ENCODE measurements at places on chromosomes 12 and 14.

DNA sequence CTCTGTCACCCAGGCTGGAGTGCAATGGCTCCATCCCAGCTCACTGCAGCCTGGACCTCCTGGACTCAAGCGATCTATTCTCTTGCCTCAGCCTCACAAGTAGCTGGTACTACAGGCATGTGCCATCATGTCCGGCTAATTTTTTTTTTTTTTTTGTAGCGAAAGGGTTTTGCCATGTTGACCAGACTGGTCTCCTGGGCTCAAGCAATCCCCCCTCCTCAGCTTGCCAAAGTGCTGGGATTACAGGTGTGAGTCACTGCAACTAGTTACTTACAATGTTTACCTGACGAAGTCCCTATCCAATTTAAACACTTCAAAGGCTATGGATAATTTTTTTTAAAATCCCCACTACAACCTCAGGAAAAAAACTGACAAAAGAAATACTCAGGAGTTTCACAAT lies 1.8 kb downstream of the KRR1 start:
- peaks cover 12% of the 10 kb centered on the region for H3K4me1 ChIP-seq
- 0 out of 2 replicates have a peak, but pooled peaks cover 2% of the 10 kb centered on the region for H3K36me3 ChIP-seq
- no peak overlapping the region for H3K4me3 ChIP-seq

DNA sequence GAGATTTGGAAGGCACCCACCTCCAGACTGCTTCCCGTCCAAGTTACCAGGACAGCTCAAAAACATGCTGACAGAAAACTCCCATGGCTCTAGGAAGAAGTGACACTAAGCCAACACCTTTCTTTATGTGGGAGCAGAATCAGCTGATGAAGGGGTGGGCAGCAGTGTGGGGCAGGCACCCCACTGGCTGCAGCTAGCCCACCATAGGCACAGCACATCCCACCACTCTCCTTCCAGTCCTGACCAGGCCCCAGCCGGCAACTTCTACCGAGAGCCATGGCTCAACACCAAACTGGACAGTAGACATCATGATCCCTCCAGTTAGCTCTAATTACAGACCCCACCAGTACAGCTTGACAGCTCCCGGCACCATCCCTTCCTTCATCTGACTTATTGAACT lies 45.0 kb downstream of the SH2B3 start:
- H3K27ac ChIP-seq: no peak overlapping the region
- DNase-seq: no peak
- H3K36me3 ChIP-seq: no peaks in the 10 kb centered on the region
- H3K4me1 ChIP-seq: peaks cover 13% of the 10 kb centered on the region
- H3K27me3 ChIP-seq: no peaks in the 10 kb centered on the region

DNA sequence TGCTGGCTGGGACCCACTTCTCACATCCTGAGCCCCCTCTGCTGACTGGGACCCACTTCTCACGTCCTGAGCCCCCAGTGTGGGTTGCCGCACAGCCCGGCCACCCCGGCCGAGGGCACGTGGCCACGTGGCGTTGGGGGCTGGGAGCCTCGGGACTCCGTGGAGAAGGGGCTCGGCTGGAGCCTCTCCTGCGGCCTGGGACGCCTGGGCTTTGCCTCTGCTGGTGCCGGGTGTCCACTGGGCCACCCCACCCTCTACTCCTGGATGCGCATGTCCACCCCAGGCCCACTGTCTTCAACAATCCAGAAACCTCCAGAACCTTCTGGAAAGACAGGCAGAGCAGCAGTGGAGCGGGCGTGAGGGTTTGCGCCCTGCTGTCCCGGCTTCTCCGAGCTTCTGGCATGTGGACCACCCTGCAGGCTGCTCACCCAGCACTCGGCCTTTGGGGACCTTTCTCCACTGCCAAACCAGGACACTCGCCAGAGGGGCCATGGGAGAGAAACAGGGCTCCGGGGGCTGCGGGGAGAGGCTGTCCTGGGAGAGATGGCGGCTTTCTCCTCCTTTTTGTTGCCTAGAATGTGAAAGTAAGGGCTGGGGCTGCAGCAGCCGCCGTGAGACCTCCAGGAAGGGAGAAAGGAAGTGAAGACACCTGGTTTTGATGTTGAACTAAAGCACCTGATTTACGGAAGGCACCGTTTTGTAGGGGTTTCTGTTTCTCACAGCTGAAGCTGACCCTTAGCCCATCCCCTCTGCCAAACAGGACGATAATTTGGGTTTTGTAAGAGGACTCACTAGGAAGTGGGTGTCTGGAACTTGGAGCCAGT lies 30.0 kb downstream of the NOC4L start:
- H3K27ac ChIP-seq: no peak overlapping the region
- H3K4me3 ChIP-seq: no peak overlapping the region
- H3K4me1 ChIP-seq: no peaks in the 10 kb centered on the region
- peaks cover 14% of the 10 kb centered on the region for H3K27me3 ChIP-seq
- no peaks in the 10 kb centered on the region for H3K36me3 ChIP-seq
- DNase-seq: no peak

GRCh38 chr14:101726954-101727302 lies 34.6 kb upstream of the PPP2R5C start:
- H3K4me1 ChIP-seq: peaks cover 5% of the 10 kb centered on the region
- DNase-seq: no peak
- H3K27ac ChIP-seq: no peak overlapping the region
- H3K4me3 ChIP-seq: no peak overlapping the region
- H3K36me3 ChIP-seq: no peaks in the 10 kb centered on the region

DNA sequence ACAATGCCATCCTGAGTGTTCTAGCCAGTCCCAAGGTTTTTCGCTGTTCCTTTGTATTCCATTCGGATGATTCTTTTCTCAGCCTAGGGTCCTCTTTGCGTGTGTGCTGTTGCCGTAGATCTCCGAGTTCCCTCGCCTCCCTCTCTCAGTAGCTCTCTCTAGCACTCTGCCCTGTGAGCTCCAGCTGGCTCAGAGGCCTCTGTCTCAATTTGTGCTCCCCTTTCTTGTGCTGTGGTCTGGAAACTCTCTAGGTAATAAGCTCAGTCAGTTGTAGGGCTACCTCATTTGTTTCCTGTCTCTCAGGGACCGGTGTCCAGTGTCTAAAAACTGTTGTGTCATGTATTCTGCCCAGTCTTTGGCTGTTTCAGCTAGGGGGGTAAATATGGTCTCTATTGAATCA lies 179.3 kb downstream of the PCNX1 start:
- no peaks in the 10 kb centered on the region for H3K4me1 ChIP-seq
- no peak overlapping the region for H3K27ac ChIP-seq
- no peaks in the 10 kb centered on the region for H3K36me3 ChIP-seq
- H3K4me3 ChIP-seq: no peak overlapping the region

GRCh38 chr14:75969891-75970290 lies 11.9 kb downstream of the TGFB3 start:
- H3K4me3 ChIP-seq: no peak overlapping the region
- H3K27me3 ChIP-seq: no peaks in the 10 kb centered on the region
- no peaks in the 10 kb centered on the region for H3K36me3 ChIP-seq
- H3K4me1 ChIP-seq: no peaks in the 10 kb centered on the region
- no peak overlapping the region for H3K27ac ChIP-seq

DNA sequence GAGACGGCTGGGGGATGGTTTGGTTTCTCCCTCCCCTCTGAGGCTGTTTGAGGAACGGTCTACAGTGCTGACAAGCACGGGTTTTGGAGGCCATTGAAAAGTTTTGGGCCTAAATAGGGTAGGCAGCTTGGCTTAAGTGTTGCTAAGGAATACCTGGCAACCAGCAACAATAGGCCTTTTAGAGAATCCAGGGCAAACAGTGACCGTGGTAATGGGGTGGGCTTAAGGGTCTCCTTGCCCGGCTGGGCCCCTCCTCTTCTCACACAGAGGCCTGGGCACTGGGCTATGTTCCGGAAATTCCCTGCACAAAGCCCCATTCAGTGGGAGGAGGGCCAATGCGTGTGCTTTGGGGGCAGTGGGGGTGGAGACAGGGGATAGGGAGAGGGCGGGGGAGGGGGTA lies 55.4 kb downstream of the ASCL1 start:
- no peak overlapping the region for H3K4me3 ChIP-seq
- no peaks in the 10 kb centered on the region for H3K27me3 ChIP-seq
- no peaks in the 10 kb centered on the region for H3K4me1 ChIP-seq
- no peak overlapping the region for H3K27ac ChIP-seq

GRCh38 chr12:132006056-132006680 lies 56.4 kb downstream of the EP400 start:
- DNase-seq: no peak
- H3K27me3 ChIP-seq: no peaks in the 10 kb centered on the region
- H3K4me1 ChIP-seq: no peaks in the 10 kb centered on the region
- no peak overlapping the region for H3K4me3 ChIP-seq
- no peaks in the 10 kb centered on the region for H3K36me3 ChIP-seq

DNA sequence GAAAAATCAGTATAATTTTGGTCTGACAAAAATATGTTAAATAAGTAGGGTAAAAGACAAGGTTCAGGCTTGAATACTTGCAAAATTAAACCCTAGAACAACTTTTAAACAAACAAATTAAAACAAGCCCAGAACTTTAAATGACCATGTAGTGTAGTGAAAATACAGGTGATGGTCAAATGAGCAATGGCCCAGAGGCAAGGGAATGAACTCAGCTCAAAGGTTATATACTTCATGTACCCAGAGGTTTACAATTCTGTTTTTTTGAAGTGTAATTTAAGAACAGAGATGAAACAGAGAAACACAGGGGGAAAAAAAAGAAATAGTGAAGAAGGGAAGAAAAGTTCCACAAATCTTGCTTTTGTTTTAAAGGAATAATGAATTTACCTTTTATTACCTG lies 949.2 kb downstream of the TRHDE start:
- DNase-seq: no peak
- H3K27ac ChIP-seq: no peak overlapping the region
- no peaks in the 10 kb centered on the region for H3K27me3 ChIP-seq
- H3K36me3 ChIP-seq: no peaks in the 10 kb centered on the region

GRCh38 chr14:52298795-52299194 lies 15.3 kb upstream of the PTGER2 start:
- H3K27ac ChIP-seq: no peak overlapping the region
- no peaks in the 10 kb centered on the region for H3K4me1 ChIP-seq
- no peak overlapping the region for H3K4me3 ChIP-seq
- DNase-seq: no peak
- H3K27me3 ChIP-seq: no peaks in the 10 kb centered on the region

DNA sequence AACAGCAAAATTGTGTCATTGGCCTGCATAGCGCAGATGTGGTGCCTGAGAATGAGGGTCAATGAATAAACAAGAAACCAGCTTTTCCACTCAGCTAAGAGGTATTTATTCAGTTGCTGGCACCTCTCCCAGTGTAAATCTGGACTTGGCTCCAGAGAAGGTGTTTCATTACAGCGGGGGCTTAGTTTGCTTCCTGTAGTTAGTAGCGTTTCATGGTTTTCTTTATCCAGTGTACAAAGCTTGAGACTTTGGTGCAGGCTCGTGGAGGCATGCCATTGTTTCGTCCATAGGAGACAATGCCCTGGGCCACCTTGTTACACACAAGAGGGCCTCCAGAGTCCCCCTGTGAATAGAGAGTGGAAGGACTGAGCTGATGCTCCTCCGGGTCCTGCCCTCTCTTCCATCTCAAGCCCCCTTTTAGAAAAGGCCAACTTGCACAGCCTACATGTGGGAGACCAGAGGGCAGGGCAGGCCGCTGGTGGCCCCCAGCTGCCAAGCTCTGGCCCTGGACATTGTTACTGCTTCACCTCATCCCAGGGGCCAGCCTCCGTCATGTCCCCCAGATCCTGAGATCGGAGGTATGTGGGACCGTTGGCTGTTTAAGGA lies 3.0 kb downstream of the GZMB start:
- no peaks in the 10 kb centered on the region for H3K27me3 ChIP-seq
- no peaks in the 10 kb centered on the region for H3K4me1 ChIP-seq
- no peak for DNase-seq
- H3K36me3 ChIP-seq: no peaks in the 10 kb centered on the region

DNA sequence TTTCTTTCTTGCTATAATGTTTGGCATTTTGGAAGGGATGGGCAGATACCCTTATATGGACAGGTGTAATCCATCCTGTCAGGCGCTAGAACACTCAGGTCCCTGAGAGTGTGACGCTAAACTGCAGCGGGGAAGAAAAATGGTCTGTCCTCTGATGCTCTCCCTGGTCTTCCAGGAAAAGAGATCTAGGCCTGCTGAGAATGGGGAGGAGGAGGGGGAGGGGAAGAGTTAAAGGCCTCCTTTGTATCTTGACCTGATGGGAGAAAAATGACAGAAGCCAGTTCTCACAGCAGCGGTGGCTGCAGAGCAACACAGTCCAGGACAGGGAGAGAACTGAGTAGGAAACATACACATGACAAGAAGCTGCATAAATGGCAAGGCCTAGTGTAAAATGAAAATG lies 61.1 kb downstream of the RPS6KA5 start:
- no peak for DNase-seq
- H3K4me3 ChIP-seq: no peak overlapping the region
- no peaks in the 10 kb centered on the region for H3K36me3 ChIP-seq
- H3K27me3 ChIP-seq: no peaks in the 10 kb centered on the region
- H3K27ac ChIP-seq: no peak overlapping the region
- no peaks in the 10 kb centered on the region for H3K4me1 ChIP-seq

DNA sequence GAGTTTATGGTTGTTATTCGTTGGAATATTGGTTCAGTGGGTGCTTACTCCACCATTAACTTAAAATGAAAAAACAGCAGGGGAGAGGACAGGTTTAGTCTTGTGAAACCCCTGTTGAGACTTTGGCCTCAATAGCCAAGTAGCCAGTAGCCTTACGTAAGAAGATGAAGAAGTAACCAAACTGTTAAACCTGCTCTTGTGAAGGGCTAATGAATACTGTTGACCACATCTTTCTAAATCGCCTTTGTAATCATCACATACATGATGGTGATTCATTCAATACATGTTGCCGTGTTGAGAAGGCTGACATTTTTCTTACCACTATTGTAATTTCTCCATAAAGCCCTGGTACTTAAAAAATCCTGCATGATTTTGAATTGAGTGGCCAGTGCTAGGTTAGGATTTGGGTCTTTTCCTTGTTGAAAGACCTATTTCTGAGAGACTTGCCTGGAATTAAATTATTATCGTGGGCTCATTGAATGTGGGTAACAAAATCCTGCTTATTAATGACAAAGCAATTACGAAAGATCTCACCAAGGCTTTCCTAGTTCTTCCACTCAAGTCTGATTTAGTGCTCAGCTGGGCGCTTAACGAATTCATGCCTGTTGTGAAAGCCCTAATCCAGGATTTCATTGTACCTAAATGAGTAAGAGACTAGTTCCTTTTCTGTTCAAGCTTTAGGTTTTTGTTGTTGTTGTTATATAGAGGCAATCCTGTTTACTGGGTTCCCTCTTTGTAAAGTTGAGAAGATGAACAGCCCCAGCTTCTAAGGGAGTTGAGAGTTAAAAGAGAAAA lies 333.1 kb downstream of the FUT8 start:
- no peak overlapping the region for H3K4me3 ChIP-seq
- no peaks in the 10 kb centered on the region for H3K36me3 ChIP-seq
- H3K4me1 ChIP-seq: no peaks in the 10 kb centered on the region
- no peak overlapping the region for H3K27ac ChIP-seq
- no peaks in the 10 kb centered on the region for H3K27me3 ChIP-seq

DNA sequence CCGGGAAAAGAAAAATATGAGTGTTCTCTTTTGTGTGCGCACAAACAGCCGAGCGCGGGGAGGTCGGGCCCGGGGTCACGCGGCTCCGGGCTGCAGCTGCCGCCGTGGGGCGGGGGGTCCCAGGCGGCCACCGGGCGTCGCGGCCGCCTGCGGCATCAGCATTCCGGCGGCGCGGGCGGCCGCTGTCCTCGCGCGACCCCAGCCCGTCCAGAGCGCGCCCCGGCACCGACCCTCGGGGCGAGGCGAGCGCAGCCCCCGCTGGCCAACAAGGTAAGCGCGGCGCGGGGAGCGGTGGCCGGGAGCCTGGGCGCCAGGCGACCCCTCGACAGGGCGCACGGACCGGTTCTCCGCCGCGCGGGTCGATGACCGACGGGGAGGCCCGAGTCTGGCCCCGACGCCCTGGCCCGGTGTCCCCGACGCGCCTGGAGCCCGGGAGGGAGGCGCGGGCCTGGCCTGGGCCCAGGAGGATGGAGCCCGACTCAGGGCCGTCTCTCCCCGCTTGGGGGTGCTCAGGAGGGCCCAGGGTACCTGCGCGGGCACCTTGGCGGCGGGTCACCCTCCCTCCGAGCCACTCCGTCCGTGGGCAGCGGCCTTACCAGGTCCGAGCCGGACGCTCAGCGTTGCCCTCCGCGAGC lies 103.9 kb upstream of the DIO3 start:
- no peak overlapping the region for H3K27ac ChIP-seq
- peaks cover 65% of the 10 kb centered on the region for H3K27me3 ChIP-seq
- H3K4me1 ChIP-seq: no peaks in the 10 kb centered on the region
- no peaks in the 10 kb centered on the region for H3K36me3 ChIP-seq
